ENCODE measurements at places on chromosomes 7 and 10. TPM values are rescaled to one million over a fixed set of nuclear protein-coding genes. Genes with fewer than 3 reads are reported as not detected.

Gene PAPOLB
- total RNA-seq: 0.24 TPM

GRCh38 chr10:78382772-78383171 lies 349.1 kb downstream of the RPS24 start:
- DNase-seq: no peak

Gene SPDYE11
- total RNA-seq: not detected

- no peak for DNase-seq
Measured at GRCh38 chr7:135917721-135918120, 59.4 kb downstream of the MTPN start.

GRCh38 chr7:19117091-19117869 lies at the start of gene TWIST1:
TWIST1 (minus strand) TSS chr7:19117636; CDS start chr7:19117321, 315 bp downstream.
- DNase-seq: peak; percentile 76

Gene FOXI2
- not detected for total RNA-seq

DNA sequence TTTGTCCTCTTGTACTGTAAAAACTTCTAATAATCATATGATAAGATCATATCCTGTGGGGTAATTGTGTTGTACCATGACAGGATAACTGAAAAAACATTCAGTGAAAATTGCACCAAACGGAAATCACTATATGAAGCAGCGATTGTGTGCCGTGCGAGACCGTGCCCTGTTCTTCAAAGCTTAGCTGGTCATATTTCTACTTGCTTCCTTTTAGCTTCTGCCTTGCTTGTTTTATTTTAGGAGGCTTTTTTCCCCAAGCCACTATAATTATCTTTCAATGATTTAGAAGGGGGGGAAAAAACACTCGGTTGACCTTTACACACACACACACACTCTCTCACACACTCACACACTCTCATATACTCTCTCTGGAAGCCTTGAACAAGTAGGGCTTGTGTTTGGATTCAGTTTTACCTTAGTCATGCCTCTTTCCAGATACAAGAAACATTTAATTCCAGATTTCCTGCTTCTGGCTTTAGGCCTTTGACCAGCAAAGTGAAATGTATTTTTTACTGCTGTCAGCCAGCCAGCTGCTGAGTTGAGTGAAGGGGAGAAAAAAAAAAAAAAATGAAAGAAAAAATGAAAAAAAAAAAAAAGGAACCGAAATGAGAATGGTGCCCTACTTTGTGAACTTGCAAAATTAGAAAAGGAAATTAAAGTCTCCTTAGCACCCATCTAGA lies 181.4 kb downstream of the ARID5B start:
- DNase-seq: no peak

DNA sequence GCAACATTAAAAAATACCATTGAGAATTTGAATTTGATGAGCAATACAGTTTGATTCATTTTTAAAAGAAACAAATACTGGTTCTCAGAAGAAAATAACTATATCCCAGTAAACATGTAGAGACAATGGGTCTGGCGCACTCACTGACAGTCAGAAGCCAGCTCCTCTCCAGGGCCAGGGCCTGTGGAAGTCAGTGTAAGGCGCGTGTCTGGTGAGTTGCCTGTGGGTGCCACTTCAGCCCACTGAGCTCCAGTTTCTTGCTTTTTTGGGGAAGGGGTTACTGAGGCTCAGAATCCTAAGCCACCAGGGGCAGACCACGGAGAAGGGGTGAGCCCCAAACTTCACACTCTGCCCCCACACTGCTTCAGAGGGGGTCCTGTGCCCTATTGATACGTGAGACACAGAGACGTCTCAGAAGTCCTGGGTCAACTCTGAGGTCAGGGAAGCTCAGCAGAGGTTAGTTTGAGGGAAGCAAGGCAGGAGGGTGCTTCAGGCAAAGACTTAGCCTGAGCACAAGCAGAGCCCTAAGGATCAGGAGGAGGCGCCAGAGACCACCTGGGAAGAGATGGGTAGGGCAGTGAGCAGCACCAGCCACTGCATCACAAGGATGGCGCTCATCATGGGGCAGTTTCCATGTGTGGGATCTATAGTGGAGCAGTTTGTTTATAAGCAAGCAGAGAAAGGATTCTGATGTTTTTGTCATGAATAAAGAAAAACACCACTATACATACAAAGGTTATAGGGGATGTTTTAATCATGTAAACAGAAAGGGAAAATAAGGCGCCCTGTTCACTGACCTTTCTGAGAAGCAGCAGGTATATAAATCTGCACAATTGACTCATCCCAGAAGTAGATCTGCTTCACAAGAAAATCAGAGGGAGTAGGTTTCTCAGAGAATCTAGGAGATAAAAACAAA lies 95.7 kb downstream of the PKD1L1 start:
- no peak for DNase-seq

DNA sequence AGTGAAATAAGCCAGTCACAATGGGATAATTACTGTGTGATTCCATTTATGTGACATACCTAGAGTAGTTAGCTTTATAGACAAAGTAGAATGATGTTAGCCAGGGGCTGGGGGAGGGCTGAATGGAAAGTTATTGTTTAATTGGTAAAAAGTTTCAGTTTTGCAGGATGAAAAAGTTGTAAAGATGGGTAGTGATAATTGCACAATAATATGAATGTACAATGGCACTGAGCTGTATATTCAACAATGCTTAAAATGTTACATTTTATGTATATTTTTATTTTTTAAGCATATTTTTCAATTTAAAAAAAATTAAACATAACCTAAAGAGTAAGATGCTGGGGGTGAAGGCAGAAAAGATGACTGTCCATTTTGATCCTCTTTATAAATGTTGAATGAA lies 216.1 kb upstream of the KAT6B start:
- no peak for DNase-seq

GRCh38 chr7:40799-41750 lies 151.3 kb upstream of the FAM20C start:
- no peak for DNase-seq

Measured in uterus (tissue), 4 donors.